Pulmonary artery endothelial cell (primary cell): ENCODE measurements at places on chromosomes 4 and X. TPM values are rescaled to one million over a fixed set of nuclear protein-coding genes. Genes with fewer than 3 reads are reported as not detected.

- no peak for DNase-seq
These were observed 6.6 kb upstream of the ENOX2 start for GRCh38 chrX:130909469-130910136.

DNA sequence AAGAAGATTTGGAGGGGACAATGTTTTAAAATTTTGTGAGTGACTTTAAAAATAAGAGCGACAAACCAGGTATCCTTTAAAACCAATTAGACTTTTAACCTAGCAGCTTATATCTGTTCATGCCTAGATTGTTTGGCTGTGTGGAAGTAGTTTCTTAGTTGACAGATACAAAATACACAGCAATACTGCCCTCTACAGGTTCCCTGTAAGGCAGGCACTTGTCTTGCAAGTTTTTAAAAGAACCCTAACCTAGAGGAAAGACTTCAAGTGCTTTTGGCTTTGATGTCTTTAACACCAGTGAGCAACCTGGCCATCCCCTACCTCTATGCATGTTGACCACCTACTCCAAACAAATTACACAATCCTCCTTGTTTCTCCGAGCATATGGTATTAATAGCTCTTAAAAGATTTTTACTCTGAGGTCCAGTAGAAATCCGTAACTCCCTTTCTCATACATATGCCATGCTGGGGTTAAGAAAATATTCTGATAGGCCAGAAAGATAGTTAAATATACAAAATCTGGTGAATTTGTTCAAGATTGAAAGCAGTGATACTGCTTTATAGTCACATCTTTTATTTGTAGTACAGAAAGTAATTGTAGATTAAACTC lies 273.0 kb downstream of the ARHGAP24 start:
- peak; percentile 46 for DNase-seq

The TCEAL6 gene
- total RNA-seq, result not detected in 2 replicates

DNA sequence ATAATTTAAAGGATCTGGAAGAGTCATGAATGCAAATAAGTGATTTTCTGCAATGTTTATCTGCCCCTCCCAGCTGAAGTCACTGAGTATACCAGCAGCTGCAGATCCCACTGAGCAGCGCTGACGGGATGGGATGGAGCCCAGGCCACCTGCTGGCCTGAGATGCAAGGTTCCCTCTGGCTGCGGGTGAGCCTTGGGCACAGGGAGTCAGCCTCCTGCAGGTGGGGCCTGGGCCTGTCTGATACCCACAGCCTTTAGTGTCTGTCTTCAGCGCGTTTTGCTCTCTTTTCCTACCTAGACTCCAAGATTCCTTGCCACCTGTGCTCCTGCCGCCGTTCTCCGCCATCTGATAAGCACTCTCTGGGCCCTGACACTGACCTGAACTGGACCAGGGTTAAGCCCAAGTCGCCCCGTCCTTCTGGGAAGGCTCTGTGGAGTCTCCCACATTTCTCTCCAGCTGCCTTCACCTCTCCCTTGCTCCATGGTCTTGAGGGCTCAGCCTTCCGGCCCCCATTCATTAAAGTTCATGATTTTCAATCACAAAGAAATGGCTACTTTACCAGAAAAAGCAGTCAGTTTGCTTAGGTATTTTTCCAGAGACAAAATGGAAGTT lies 223.1 kb upstream of the FAT1 start:
- DNase-seq, result no peak

DNA sequence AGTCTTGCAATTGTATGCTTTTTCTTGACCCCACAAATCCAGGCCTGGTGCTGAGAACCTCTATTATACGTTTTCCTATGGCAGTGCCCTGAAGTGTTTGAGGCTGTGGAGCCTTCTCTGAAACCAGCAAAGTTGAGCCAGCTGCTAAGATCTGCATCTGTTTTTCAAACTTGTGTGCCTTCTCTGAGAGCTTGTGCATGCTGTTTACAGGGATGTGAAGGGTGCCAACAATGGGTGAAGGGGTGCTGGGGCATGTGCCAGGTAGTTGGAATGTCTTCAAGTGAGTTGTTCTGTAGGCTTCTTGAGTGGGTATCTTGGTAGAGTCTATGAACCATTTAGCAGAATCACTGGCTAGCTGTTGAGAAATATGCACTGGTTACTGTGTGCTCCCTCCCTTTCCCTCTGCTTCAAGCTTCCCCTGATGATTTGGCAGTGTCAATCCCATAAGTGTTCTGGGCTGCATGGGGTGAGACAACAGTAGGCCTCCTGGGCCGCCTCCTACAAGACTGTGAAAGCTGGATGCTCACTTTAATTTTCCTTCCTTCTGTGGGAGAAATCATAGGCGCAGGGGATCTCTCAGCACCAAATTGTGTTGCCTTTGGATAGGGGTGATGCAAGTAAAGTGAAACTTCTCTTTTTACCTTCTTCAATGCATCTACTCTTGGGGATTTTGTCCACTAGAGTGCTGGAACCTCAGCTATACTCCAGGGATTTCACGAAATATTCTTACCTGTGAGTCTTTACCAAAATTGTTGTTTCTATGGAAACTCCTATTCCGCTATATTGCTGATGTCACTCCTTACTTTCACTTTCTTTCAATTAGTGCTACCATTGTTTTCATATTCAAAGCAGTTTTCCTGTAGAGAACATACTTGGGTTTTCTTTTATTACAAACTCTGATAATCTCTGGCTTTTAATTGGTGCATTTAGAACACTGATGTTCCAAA lies 30.0 kb downstream of the ITM2A start:
- no peak for DNase-seq

The ARSD gene
- total RNA-seq, result 18.3 and 19.1 TPM in 2 replicates

- DNase-seq, result no peak
These were observed 687.9 kb downstream of the ARAP2 start for GRCh38 chr4:35556387-35556786.

- DNase-seq, result no peak
These were observed 122.4 kb downstream of the BCOR start for GRCh38 chrX:39975101-39975925.

DNA sequence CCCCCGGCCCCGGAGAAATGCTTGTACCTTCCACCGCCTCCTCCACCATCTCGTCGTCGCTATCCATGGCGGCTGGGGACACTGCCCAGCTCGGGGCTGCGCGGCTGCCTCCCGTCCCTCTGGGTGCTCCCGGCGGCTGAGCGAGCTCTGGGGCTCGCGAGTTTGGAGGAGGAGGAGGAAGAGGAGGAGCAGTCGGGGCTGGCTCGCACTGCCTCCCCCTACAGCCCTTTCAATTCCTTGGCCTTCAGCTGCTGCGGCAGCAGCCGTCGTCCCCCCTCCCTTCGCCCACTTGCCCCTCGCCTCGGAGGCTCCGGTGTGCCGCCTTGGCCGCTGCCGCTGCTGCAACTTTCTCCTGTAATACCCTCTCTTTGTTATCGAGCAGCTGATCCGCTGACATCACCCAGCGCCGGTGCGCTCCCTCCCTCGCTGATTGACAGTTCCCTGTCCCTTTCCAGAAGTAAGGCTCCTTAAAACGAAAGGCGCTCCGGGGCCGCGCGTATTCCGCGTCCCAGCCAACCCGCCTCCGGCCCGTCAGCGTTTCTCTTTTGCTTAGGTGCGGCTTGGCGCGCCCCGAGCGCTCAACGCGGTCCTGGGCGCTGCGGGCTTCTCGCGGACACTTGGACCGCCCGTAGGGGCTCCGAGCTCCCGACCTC lies at the start of gene SETD7:
Gene SETD7 (minus strand): TSS at position 149 of the 653 bp plus-strand sequence. CDS start 82 bp downstream, at position 67.
- peak; percentile 66 for DNase-seq

DNA sequence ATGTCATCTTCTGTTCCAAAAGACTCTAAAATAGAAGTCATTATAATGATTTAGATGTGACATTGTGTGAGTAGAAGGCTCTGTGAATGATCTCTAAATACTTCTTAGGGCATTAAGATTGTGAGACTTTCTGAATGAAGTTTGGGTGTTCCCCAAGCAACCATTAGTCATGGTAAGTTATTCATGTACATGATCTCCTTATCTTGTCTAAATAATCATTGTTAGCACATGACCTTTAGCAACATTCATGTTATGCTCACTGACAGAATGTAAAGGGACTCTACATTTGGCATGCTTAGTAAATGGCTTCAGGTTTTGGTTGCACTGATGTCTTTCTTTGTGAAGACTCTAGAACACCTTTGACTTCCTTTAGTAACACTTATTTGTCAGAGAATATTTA lies 140.8 kb upstream of the AGA start:
- DNase-seq, result no peak

GRCh38 chr4:75034523-75034922 lies 101.6 kb downstream of the PARM1 start:
- DNase-seq, result no peak

DNA sequence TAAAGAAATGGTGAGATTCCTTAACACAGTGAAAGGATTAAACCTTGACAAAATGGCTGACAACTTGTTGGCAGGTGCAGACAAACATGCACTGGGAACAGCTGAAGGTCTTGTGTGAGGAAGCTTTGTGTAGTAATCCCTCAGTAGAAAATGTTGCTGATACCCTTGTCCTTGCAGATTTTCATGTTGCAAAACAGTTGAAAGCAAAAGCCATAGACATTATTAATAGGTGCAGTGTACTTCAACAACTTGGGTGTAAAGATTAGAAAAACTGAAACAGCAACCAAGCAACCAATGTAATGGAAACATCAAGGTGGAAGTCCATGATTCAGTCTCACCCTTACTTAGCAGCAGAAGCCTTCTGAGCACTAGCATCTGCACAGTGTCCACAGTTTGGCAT lies 29.8 kb downstream of the UGT2B7 start:
- no peak for DNase-seq

DNA sequence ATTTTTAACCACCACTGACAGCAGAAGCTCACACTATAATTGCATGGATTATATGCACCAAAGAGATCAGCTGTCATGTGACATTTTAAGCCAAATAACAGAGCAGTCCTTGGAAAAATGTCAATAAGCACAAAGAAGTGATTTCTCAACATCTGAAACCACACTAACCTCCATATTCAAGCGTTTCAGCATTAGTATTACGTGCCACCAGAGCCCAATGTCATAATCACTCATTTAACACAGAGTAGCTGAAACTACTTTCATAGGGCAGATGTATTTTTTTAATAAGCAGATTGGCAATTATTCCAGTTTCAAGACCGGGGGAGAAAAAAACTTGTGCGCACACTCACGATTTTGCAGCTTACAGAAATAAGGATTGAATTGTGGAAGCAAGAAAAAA lies 76.6 kb downstream of the SH3KBP1 start:
- DNase-seq, result no peak

GRCh38 chr4:93771640-93772411 lies 56.7 kb upstream of the ATOH1 start:
- no peak for DNase-seq

GRCh38 chrX:40153345-40154249 lies 55.8 kb upstream of the BCOR start:
- no peak for DNase-seq

The DNAAF6 gene
- not detected in 2 replicates for total RNA-seq

DNA sequence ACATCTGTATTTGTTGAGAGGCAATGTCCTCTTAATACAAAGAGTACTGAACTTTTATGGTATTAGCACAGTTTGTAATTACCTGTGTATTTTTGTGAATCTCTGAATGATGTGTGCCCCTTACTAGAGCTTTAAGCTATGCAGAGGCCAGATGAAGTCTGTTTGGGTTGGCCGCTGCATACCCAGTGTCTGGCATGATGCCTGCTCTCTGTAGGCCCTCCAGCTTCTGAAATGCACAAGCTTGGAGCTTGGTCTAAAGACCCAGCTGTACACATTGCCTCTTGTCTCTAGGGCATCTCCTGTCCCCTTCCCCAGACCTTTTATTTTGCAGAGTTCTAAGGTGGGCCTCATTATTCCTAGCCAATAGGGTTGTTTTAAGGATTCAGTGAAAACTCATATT lies 68.6 kb downstream of the CDS1 start:
- no peak for DNase-seq

DNA sequence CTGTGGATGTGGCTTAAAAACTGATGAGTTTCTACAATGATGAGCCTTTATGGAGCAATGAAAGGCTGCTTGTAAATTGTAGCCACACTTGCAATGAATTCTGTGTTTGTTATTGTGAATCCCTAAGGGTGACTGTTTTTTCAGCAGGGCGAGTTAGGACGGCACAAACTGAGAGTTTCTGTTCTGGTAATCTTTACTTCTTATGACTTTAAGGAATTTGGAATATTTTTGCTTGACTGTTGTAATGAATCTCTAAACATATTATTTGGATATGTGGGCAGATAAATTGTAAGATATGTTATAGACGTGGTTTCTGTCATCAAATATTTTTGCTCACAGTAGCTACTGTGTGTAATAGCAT lies 22.2 kb downstream of the RBPJ start:
- DNase-seq, result no peak

- DNase-seq, result no peak
These were observed 11.8 kb downstream of the NUDT11 start for GRCh38 chrX:51484616-51485015.

DNA sequence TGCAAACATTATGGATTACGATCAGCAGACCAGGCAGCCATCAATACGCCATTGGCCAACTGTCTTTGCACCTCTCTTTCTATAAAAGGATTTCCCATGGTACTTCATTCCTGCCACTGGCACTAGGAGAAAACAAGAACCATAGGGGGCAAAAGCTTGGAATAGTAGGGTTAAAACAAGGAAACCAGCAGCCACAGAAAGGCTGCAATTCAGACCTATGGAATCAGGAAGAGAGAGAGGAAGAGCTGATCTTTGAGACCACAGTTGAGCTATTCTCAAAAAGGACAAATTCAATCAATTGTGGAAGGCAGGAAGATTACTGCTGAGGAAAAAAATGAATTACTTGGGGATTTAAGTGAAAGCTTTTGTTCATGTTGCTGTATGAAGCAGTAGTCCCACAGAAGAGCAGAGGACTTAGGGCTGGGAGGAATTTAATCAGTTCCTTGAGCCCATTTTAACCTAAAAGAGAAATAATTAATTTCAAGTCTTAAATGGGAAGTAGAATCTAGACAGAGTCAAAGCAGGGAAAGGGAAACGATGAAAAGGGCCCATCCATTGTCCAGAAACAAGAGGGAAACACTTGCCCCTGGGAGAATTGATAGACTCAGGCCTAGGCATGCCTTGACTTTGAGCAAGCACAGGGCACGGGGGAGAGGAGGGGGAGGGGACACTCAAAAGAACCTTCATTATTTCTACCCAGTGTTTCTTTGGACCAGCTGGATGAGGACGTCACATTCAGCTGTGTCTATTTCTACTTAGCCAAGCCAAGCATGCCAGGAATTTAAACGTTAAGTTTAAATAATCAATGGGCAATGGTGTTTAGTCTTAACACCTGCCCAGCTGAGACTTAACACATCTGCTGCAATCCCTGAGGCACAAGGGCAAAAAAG lies 50.7 kb downstream of the SCD5 start:
- no peak for DNase-seq

DNA sequence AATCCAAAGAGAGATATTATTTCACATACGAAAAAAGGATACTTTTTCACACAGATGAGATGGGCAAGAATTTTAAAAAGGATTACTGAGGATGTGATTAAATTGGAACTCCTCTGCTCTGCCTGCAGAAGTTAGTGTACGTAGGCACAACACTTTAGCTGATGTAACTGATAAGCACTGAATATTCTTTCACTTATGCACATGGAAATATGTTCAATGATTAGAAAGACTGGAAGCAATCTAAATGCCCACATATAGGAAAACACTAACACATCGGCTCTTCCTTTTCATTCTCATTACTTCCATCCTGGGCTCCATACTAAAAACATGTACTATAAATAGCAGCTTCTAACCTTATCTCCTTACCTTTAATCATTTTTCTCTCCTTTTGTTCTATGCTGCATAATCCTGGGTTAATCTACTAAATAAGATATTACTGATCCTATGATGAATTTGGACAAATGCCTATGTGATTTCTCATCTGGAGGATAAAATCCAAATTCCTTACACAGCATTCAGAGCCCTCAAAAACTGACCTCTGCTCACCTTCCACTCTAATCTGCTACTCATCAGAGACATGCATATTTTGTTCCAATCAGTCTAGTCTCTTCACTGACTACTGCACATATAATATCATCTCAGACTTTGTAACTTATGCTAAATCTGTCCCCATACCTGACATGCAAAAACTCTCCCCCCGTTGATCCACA lies 197.8 kb downstream of the PDGFC start:
- no peak for DNase-seq
